SW480 (cell line): ENCODE measurements at places on chromosomes 5 and 9.
A peak's percentile ranks its signal among the peaks of the same experiment; 100 is the strongest.

DNA sequence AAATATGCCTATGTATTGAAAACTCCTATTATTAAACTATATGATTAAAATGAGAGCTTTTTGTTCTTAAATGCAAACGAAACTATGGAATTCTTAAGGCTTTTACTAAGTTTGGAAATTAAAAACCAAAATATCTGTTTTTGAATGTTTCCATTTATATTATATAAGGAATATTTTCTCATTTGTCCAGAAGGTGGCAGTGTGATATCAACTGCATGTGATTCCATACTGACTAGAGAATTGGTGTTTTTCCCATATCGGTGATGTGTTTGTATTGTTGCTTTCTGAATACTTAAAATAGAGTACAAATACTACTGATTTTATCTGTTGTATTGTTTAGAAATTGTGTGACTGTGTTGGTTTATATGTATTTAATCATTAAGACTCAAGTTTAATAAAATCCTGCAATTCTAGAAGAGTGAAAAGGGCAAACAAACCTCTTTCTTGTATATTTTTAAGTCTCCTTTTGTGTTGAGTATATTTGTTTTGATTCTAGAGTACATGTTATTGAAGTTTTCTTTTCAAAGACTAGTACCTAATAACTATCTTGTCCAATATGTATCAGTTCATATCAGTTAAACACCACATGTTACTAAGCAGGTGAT lies 320.8 kb downstream of the CCDC171 start:
- DNase-seq = peak; percentile 42

DNA sequence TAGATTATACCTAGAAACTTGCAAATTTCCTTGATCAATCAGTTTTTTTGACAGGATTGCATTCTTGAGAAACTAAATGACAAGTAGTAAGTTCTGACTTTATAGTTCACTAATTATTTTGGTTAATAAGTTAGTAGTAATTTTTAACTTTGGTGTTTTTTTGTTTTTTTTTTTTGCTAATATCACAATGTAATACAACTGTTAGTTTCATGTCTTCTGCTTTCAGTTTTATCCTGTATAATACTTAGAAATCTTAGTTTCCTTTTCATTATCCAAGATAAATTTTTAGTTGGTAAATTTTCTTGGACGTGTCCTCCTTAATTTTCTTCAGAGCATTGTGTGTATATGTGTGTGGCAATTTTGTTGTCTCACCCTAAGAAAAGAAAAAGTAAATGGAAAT lies 57.8 kb downstream of the CWC27 start:
- DNase-seq = no peak

DNA sequence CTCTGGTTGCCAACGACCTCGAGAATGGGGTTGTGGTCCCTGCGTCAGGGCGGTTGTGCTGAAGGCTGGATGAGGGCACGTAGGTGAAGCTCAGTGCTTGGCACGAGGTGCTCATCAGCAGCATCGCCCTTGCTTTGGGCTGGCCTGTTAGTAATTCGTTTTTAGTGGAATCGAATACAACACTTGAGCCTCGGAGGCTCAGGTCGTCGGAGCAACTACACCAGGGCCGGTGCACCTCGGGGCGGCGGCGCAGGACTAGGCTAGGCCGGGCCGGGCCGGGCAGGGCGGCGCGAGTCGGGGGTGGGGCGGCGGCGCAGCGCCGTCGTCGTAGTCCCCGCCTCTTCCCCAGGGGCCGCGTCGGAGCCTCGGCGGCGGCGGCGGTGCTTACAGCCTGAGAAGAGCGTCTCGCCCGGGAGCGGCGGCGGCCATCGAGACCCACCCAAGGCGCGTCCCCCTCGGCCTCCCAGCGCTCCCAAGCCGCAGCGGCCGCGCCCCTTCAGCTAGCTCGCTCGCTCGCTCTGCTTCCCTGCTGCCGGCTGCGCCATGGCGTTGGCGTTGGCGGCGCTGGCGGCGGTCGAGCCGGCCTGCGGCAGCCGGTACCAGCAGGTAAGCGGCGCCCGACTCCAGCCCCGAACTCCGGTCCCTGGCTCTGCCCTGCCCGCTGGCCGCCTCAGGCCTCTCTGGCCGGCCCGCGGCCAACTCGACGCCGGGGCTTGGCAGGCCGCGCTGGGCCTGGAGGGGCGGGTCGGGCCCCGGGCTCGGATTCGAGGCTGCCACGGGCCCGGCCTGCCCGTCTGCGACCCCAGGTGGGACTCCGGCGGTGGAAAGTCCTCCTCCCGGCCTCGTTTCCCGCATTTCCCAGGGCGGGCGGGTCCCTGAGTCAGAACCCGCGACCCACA lies at the start of gene NDFIP1:
Gene NDFIP1, plus strand, starts transcription at position 348 of the 899 bp plus-strand sequence. Its CDS starts 196 bp downstream, at position 544.
- DNase-seq = peak; percentile 83

- no peak for DNase-seq
Observed at GRCh38 chr9:133355881-133356357, 368 bp downstream of the SURF1 start.
